Lung (tissue), 17 donors: ENCODE measurements at places on chromosomes 1 and 21. TPM values are rescaled to one million over a fixed set of nuclear protein-coding genes. Genes with fewer than 3 reads are reported as not detected.

The HENMT1 gene
- polyA plus RNA-seq, result 7.8 TPM

The SPRR2E gene
- 0.33 TPM for polyA plus RNA-seq

The KRTAP13-2 gene
- not detected for polyA plus RNA-seq

The MROH9 gene
- 0.71 TPM for polyA plus RNA-seq

The TMEM69 gene
- 26.1 TPM for polyA plus RNA-seq

The SPRR1B gene
- polyA plus RNA-seq, result 0.31 TPM

The SLC37A1 gene
- polyA plus RNA-seq, result 13.3 TPM

The SPRR1A gene
- not detected for polyA plus RNA-seq

The WDR64 gene
- not detected for polyA plus RNA-seq

The C8B gene
- 1.5 TPM for polyA plus RNA-seq

The PLEKHO1 gene
- polyA plus RNA-seq, result 59.7 TPM
